NCI-H2081 (cell line): ENCODE measurements at places on chromosomes 12 and 14.
A peak's percentile ranks its signal among the peaks of the same experiment; 100 is the strongest.

DNA sequence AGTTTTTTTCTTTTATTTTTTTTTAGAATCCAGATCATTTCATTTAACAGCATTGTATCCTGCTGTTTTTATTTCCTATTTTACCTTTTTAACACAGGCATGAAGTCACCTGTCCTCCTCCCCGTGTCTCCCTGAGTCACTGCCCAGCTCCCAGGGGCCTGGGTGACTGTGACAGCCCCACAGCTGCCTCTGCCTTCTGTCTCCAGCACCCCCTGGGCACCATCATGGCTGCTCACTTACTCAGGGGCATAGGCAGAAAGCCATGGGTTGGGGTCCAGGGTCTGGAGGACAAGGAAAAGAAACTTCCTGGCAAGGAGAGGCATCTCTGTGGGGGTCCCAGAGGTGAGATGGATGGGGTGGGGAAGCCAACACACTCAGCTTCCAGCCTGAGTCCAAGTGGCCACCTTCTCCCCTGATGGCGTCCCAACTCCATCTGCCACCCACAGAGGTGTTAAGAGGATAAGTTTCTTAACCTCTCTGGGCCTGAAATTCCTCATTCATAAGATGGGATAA is 25.3 kb downstream of the TMEM63C start:
- peak; percentile 11 for DNase-seq

DNA sequence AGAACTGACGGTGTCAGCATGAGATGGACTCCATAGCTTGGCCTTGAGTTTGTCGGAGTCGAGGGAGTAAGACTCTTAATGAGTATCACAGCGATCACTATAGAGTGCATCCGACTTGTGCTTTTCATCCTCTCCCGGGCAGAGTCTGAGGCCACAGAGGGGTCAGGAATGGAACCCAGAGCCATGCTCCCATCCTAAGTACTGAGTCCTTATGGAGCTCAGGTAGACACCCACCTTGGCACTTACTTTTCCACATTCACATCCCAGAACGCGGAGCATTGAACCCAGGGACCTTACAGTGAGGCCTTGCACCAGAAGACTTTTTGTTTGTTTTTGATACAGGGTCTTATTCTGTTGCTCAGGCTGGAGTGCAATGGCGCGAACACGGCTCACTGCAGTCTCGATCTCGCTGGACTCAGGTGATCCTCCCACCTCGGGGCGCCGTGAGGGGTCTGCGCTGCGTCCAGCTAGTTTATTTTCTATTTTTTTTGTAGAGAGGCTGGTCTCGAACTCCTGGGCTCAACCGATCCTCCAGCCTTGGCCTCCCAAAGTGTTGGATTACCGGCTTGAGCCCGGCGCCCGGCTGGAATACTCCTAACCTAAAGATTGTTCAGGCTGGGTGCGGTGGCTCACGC is 719 bp upstream of the SRSF9 start:
- no peak for DNase-seq

DNA sequence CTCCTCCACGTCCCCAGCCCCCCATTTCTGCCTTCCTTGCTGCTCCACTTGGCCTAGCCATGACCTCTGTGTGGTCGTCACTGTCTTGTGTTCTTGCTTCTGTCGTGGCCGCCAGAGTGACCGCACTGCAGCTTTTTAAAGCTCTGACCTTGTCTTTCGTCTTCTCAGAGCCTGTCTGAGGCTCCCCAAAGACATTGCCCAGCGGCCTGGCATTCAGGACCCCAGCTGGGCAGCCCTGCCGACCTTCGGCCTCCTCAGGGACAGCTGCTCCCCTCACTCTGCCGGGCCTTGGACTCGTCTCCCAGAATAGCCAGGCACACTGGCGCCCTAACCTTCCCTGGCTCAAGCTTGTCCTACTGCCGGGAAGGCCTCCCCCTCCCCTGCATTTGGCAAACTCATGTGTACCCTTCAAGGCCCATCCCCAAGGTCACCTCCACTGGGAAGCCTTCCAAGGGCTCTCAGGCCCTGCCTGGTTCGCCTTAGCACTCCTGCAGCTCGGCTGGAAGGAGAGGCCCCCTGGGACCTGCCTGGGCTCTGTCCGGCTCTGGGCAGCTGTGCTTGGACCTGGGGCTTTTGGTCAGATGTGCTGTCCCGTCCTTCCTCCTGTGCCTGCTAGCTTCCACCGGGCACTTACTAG is 15.7 kb upstream of the DLK1 start:
- no peak for DNase-seq

DNA sequence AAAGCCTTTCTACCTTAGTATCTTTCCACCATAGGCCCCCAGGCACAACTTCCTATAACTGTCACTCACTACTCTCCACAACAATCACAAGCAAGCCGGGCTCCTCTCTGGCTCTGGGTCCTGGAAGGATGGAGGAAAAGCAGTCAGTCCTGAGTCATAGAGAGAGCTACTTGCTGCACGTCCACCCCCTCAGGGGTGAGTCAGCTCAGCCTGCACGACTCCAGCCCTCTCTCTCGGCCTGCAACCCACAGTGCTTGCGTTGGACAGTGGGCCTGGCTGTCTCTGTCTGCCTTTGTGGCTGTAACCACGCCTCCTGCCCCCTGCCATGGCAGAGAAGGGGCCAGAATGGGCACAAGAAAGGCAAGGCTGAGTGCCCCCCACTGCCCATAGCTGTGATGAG is 154.1 kb upstream of the FKBP4 start:
- no peak for DNase-seq

- no peak for DNase-seq
Measured at GRCh38 chr12:79935624-79936345, 888 bp upstream of the PPP1R12A start.

GRCh38 chr14:75549169-75549568 is 26.9 kb downstream of the BATF start:
- DNase-seq, result no peak

DNA sequence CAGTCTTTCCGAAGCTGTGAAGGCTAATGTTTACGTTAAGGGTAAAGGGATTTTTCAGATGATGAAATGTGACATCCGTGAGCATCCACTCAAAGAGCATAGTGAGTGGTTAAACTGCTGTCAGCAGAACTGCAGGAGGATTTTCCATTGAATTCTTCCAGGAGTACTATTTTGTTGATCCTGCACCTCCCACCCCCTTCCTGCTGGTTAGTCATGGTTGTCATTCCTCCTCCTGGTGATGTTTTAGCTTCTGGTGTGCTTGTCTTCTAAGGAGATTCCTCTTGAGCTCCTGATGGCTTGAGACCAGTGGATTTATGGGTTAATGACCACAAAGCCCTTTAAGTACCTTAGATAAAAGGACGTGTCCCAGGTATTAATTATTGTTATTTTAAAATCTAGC is 2.4 kb upstream of the GPRC5D start:
- DNase-seq, result no peak
